ENCODE measurements at places on chromosomes 12 and 14. TPM values are rescaled to one million over a fixed set of nuclear protein-coding genes. Genes with fewer than 3 reads are reported as not detected.

The ST8SIA1 gene
- total RNA-seq = 18.5 TPM

The LRRC10 gene
- total RNA-seq = not detected

GRCh38 chr12:89706986-89707702 is 1.5 kb downstream of the ATP2B1 start:
- no peaks in the 10 kb centered on the region for H3K27me3 ChIP-seq
- peak; percentile 7 for DNase-seq
- no peaks in the 10 kb centered on the region for H3K36me3 ChIP-seq
- H3K4me1 ChIP-seq = peaks cover 23% of the 10 kb centered on the region

GRCh38 chr14:104478656-104479055 is 100.9 kb upstream of the C14orf180 start:
- no peak overlapping the region for H3K27ac ChIP-seq
- H3K4me3 ChIP-seq = no peak overlapping the region
- no peaks in the 10 kb centered on the region for H3K27me3 ChIP-seq
- no peaks in the 10 kb centered on the region for H3K36me3 ChIP-seq

DNA sequence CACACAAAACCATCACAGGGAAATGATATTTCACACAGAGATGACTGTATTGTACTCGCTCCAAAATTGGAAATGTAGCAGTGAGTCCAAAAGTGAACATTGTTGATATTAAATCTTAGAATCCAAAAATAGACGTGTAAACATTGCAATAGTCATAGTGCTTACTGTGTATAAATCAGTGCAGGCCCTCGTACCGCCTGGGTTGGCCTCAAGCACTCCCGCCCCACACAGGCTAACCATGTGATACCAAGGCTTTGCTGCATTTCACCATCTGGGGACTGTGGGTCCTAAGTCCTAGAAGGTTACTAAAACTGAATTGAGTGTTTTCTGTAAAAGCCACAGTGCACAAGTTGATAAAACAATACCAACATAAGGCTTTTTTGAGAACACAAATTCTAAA is 107.3 kb downstream of the PPP2R5E start:
- H3K4me3 ChIP-seq = no peak overlapping the region
- H3K27me3 ChIP-seq = no peaks in the 10 kb centered on the region
- H3K4me1 ChIP-seq = peaks cover 64% of the 10 kb centered on the region
- H3K27ac ChIP-seq = no peak overlapping the region
- no peaks in the 10 kb centered on the region for H3K36me3 ChIP-seq
- peak; percentile 87 for DNase-seq

The PEBP1 gene
- total RNA-seq = 3,690 TPM

- DNase-seq = no peak
- H3K4me1 ChIP-seq = no peaks in the 10 kb centered on the region
Observed at GRCh38 chr12:4143896-4144295, 129.7 kb upstream of the CCND2 start.

The GPR68 gene
- total RNA-seq = 0.29 TPM

- no peak overlapping the region for H3K4me3 ChIP-seq
- no peak for DNase-seq
- H3K27me3 ChIP-seq = no peaks in the 10 kb centered on the region
- H3K4me1 ChIP-seq = no peaks in the 10 kb centered on the region
Observed at GRCh38 chr12:51413791-51414190, 10.8 kb upstream of the SLC4A8 start.

DNA sequence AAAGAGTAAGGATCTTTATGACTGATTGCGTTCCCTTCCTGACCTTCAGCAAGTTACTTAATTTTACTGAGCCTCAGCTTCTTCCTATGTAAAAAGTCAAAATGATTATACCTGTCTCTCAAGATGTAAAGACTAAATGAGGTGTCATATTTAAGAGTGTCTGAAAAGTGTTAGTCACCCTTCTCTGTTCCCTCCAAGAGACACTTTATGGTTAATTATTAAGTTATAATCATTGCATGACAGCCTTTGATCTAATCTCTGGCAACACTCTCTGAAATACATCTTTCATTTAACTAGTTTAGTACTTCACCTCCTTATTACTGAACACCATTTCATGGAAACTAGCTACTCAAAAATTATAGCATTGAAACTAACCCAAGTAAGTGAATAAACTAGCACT is 54.8 kb downstream of the BMAL2 start:
- no peak for DNase-seq
- no peaks in the 10 kb centered on the region for H3K27me3 ChIP-seq
- no peak overlapping the region for H3K27ac ChIP-seq
- H3K4me3 ChIP-seq = no peak overlapping the region
- no peaks in the 10 kb centered on the region for H3K36me3 ChIP-seq
- H3K4me1 ChIP-seq = no peaks in the 10 kb centered on the region

The EFS gene
- total RNA-seq = 12.9 TPM

GRCh38 chr12:112305951-112306350 is 76.3 kb downstream of the HECTD4 start:
- no peaks in the 10 kb centered on the region for H3K27me3 ChIP-seq
- no peaks in the 10 kb centered on the region for H3K36me3 ChIP-seq

- H3K27ac ChIP-seq = no peak overlapping the region
- H3K36me3 ChIP-seq = no peaks in the 10 kb centered on the region
- H3K4me1 ChIP-seq = no peaks in the 10 kb centered on the region
- no peaks in the 10 kb centered on the region for H3K27me3 ChIP-seq
Observed at GRCh38 chr12:92418381-92418780, 272.7 kb upstream of the BTG1 start.

GRCh38 chr12:26197832-26198231 is 2.5 kb downstream of the SSPN start:
- no peaks in the 10 kb centered on the region for H3K4me1 ChIP-seq
- peak; percentile 27 for DNase-seq

DNA sequence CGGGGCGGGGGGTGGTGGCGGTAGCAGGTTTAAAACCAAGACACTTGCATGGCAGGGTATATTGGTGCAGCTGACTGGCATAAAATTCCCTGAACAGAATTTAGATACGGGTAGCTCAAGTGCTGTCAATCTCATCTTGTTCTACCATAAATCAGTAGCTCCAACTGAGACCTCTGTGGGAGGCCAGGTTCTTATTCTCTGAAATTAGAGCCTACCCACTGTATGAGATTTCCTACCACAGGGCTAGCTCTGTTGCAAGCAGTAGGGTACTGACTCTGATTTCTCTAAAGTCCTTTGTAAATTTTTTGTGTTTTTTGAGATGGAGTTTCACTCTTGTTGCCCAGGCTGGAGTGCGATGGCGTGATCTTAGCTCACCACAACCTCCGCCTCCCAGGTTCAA is 3.3 kb upstream of the RPLP0 start:
- H3K4me3 ChIP-seq = no peak overlapping the region
- H3K27ac ChIP-seq = no peak overlapping the region

All from adrenal gland (tissue), 19 donors.